Caki2 (cell line): ENCODE measurements at places on chromosomes 5 and 9. TPM values are rescaled to one million over a fixed set of nuclear protein-coding genes. Genes with fewer than 3 reads are reported as not detected.

DNA sequence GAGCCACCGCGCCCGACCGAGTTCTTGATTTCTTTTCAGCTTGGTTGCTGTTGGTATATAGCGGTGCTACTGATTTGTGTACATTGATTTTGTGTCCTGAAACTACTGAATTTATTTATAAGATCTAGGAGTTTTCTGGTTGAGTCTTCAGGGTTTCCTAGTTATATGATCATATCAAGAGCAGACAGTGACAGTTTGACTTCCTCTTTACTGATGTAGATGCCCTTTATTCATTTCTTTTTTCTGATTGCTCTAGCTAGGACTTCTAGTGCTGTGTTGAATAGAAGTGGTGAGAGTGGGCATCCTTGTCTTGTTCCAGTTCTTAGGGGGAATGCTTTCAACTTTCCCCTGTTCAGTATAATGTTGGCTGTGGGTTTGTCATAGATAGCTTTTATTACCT lies 17.4 kb upstream of the LRRC19 start:
- no peak for DNase-seq

GRCh38 chr9:127140842-127141675 lies 18.6 kb upstream of the ANGPTL2 start:
- DNase-seq = no peak

GRCh38 chr5:151312756-151313324 lies 9.3 kb upstream of the SLC36A3 start:
- DNase-seq = no peak

Gene SPACA9
- total RNA-seq = 0.17 and 2.2 TPM in 2 replicates

DNA sequence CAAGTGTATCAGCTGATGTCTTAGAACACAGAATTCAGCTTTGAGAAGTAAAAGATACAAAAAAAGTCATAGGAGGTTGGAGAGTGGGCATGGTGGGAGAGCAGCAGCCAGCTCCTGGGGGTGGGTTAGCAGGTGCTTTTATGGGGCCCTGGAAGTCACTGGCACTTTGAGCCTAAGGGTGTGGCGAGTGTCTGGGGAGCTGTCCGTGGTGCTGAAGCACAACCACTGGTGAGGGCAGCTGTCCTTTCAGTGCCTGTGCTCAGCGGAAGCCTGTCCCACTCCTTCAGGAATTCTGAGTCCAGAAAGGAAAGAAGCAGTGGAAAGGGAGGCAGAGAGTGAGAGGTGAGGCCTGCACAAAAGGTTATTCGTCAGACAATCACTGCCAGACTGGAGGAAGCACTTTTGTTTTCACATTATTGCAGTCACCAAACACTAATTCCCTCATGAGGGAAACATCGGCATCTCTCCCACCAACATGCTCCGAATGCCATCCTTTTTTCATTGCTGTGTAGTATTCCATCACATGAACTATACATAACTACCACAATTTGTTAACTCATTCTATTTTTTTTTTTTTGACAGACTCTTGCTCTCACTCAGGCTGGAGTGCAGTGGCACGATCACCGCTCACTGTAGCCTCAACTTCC lies 59.4 kb upstream of the RAPGEF1 start:
- DNase-seq = peak; percentile 43

DNA sequence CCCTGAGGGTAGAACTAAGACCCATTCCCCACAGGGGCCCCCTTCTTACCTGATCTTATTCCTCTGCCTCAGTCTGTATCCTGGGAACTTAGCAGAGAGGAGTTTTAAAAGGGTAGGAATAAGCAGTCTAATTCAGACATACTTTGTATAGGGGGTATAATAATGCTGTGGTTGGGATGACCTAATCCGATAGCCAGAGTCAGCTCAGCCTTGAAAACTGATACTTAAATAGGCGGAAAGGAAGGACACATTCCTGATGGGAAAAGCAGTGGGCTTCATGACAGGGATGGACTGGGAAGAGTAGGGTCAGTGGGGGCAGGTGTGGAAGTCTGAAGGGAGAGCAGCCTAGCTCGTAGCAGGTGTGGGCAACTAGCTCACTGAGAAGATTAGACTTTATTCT lies 52.2 kb upstream of the TESK1 start:
- no peak for DNase-seq

DNA sequence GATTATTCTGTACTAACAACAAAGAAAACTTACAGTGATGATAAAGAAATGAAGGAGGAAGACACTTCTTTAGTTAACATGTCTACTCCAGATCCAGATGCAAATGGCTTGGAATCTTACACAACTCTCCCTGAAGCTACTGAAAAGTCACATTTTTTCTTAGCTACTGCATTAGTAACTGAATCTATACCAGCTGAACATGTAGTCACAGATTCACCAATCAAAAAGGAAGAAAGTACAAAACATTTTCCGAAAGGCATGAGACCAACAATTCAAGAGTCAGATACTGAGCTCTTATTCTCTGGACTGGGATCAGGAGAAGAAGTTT lies 67.9 kb downstream of the VCAN start:
- DNase-seq = no peak

- DNase-seq = no peak
Measured at GRCh38 chr9:134167530-134167931, 3.2 kb upstream of the RNU6ATAC start.

DNA sequence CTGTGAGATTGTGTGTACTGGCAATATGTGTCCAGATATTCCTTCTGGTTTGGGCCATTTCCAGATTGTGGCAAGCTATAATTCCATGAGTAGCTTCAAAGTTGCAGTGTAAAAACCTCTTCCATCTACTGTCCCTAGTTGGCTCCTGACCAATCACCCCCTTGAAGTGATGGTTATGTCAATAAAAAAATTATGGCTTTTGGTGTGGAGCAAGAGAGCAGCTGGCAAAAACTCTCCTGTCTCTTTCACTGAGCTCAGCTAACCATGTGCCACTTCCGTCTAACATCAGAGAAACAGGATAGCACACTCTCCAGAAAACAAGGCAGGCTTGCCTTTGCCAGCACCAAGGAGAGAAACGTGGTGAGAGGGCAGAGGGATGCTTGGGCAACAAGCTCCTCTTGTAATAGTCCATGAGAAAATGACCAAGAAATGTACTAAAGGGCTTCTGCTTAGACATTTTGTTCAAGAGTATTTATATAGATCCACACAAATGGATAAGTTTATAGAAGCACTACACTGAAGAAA lies 914.4 kb upstream of the SEMA6A start:
- DNase-seq = no peak

DNA sequence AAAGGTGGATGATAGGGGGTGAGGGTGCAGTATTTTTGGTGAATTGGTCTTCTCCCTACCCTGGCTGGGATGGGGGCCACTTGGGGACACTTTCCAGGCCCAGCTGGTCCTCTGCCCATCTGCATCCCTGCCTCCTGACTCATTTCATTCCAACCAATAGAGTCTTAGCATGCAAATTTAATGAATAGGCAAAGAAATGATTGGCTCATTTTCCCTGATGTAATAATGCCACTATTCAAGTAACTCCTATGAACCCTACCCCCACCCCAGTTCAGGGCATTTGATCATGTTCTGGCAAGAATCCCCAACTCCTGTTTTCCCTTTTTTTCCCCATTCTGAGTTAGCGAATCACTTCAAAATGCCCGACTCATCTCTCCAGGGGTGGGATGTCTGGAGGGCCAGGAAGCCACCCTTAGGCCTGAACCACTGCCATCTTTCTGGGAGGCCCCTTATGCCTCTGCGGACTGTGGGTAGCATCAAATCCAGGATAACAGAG lies 56.7 kb downstream of the PCDH1 start:
- DNase-seq = peak; percentile 87

DNA sequence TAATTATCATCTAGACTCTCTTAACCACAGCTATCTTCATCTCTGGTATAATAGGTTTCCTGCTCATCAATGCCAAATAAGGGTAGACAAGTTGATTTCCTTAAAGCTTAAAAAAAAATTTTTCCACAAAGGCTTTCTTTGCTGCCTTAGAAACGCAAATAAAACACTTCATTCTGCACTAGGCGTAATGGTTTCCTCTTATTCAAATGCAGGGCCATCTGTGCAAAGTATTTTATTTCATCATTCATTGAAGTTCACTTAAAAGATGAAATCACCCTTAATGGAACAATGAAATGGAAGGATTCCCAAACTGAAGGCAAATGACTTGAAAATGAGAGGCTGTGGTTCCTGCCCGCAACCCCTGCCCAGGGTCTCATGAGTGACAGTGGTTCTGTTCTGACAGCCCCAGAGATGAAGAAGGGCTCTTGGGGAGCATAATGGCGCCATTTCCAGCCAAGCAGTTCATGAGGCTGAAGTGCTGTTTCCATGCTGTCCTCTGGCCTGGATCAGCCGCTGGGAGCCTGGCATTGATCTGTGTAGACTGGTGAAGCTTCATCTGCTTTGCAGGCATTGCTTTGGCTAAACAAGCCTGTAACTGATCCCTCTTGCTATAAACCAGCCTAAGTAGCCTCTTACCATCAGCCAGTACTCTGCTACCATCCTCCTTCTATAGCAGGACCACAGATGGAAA lies 276.9 kb upstream of the WWC1 start:
- DNase-seq = no peak
